H1 (cell line): ENCODE measurements at places on chromosomes 6 and 20. TPM values are rescaled to one million over a fixed set of nuclear protein-coding genes. Genes with fewer than 3 reads are reported as not detected.

The REPS1 gene
- total RNA-seq, result 65.7 and 68.9 TPM in 2 replicates

GRCh38 chr6:125821825-125822281 lies 31.1 kb downstream of the NCOA7 start:
- DNase-seq, result no peak

DNA sequence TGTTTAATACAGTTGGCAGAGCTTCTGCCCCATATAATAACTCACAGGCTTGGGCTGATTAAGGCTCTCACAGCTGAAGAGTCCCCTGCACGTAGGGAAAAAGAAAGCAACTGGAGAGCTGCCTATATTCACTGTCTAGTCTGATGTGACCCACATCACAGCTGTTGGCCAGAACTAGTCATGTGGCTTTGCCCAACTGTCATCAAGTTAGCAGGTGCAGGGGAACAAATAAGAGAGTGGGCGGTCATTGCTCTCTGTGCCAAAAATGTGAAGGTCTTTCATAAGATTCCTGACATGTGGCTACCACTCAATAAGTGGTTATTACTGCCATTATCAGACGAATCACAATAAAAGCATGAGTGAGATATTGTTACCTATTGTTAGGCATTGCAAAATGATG lies 665.2 kb downstream of the DOK5 start:
- DNase-seq, result no peak

DNA sequence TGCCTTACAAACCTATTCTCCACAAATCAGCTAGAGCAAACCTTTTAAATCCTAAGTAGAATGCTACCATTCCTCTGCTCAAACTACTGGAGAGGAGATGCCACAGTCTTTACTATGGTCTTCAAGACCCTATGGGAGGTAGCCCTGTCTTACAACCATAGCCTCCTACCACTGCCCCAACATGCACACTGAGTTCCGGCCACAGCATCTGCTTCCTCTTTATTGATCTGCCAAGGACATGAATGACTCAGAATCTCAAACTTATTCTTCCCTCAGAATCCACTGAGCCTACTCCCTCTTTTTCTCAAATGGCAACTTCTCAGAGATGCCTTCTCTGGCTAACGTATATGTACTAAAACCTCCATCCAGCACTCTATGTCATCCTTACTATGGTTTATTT lies 12.2 kb upstream of the ANKEF1 start:
- no peak for DNase-seq

DNA sequence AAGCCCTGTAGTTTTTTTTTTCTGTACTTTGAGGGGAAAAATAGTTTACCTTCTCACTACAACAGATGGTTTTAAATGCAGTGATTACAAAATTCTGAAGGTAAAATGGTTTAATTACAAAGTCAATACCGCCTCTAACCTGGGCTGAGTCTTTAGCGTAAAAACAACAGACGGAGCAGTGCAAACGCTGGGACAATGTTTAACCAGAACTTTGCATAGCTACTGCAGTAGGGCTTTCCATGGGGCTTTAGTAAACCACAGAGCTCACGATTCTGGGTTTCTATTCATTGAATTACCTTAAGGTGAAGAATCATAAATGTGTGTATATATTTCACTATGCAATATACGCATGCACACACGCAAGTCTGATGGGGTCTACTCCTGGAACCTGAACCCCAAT lies 77.9 kb downstream of the RFX6 start:
- no peak for DNase-seq

- no peak for DNase-seq
Observed at GRCh38 chr6:31541059-31541657, 645 bp downstream of the DDX39B start.

- DNase-seq, result no peak
Observed at GRCh38 chr20:5374171-5374570, 57.4 kb upstream of the PROKR2 start.

DNA sequence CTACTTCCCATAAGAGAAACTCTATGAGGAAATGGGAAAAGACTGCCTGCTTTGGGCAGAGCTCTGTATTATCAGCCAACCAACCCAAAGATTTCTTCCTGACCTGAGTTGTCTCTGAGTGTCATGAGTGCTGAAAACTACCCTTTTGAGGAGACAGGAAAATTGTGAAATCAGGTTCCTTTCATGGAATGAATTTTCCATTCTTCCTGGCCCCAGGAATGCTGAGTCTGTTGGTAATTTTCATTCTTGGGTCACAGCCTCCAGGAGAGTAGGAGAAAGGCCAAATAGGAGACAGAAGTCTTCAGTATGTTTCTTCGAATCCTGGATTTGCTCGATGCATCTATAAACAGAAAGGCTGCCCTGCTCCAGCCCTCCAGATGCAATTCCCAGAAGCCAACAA lies 53.6 kb downstream of the SCML4 start:
- DNase-seq, result no peak

- DNase-seq, result peak; percentile 64
Observed at GRCh38 chr6:43171707-43172103, 636 bp downstream of the SRF start.

GRCh38 chr20:5001174-5002076 lies at the start of gene SLC23A2:
SLC23A2 (minus strand) TSS chr20:5001510; CDS start chr20:4932562, 68,948 bp downstream.
- no peak for DNase-seq

- no peak for DNase-seq
Observed at GRCh38 chr20:45500022-45500421, 15.4 kb downstream of the SPINT3 start.

GRCh38 chr6:89035252-89036101 lies 45.1 kb upstream of the PNRC1 start:
- DNase-seq, result no peak
